ENCODE measurements at places on chromosomes 1 and 21.

DNA sequence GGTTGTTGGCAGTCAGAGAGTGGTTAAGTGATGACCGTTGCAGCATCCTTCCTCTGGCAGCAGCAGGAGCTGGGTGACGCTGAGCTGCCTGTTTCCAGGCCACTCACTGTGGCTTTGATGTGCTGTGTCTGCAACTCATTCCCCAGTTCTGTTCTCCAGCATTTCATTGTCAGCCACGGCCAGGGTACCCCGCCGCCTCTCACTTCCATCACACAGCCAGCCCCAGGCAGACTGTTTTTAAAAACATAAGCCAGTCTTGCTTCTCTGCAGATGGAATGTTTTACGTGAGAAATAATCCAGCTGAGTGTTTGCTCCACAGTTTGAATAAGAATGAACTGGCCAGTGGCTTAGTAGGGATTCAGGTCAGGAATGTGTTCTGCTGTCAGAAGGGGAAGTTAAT, 21.5 kb upstream of the ST6GALNAC3 start:
- DNase-seq: no peak

DNA sequence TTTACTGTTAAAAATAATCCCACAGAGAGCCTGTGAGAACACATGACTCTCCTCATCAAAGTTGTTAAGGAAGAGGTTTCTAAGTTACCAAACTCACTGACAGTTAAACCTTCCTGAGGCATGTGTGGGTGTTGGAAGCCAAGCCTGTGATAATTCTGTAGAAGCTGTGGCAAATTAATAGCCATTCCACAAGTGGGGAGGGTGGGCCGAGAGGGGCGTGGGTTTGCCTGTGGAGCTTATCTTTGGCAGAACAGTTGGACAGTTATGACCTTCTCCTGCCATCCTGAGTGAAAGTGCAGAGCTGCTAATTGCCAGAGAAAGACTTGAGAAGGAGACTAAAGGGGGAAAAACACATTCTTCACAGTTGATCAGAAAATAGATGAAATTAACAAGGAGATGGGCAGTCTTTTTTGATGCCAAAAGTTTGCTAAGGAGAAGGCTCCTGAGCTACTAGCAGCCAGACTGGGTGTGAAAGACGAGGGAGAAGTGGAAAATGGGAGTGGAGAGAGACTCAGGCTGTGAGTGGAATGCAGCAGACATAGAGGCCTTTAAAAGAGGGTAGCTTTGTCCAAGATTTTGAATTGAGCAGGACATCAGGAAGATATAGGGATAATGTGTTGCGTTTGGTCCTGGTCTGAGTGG, 1.6 kb upstream of the PLA2G2C start:
- DNase-seq: no peak

DNA sequence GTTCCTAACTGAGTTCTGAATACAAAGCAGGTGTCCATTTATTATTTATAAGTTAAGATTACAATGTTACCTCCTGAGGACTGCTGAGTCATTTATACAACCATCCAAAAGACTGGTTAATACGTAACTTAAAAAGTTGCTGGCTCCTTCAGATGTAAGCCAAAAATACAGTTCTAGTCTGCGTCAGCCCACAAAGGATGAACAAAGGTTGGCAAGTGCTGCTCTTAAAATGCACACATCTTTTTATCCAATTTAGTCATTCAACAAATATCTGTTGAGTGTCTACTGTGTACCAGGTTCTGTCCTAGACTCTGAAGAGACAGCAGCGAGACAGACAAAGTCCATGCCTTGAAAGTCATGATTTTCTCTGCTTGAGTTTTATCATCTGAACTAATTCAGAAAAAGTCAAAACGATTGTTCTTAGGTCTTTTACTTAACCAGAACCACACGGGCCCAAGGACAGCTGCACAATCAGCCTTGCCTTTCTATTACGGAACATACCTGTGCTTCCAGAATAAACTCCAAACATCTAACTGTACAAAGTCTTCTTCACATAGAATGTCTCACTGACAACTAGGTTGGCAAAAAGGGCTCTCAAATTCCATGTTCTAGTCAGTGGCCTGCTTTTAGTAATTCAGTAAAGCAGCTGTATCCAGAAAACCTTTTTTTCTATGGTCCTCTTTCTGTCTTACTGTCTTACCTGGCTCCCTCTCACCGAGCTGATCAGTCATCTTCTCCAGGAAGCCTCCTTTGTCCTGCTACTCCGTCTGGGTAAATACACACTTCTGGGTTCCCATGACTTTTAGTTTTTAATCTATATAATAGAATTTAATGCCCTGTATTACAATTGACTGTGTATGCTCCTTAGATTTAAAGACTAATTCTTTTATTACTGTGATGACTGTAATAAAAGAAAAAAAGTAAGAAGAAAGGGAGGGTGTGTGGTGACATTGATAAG, 15.5 kb upstream of the CNN3 start:
- no peak for DNase-seq

DNA sequence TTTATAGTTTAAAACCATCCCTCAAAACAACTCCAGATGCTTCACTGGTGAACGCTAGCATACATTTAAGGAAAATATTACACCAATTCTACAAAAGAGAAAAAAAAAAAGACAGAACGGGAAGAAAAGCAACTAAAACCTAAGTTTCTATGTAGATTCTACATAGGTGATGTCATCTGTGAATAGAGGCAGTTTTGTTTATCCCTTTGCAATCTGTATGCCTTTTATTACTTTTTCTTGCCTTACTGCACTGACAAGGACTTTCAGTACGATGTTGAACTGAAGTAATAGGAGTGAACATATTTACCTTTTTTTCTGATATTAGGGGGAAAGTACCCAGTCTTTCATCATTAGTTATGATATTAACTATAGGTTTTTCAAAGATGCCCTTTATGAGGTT, 101.7 kb upstream of the HAO2 start:
- no peak for DNase-seq

DNA sequence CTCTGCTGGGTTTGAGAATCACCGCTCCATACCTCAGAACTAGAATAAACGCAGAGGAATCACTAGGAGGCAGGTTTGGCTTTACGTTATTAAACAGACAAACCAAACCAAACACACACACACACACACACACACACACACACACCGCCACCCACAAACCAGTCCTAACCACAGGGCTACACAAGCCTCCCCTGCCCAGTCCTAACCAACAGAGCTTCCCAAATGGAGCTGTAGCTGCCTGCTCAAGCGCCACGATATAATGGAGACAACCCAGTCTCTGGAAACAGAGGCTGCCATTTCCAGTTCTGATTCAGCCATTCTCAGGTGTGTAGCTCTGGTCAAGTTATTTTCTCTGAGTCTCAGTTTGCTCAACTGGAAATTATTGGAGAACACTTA, 519.1 kb downstream of the SMYD3 start:
- DNase-seq: no peak

DNA sequence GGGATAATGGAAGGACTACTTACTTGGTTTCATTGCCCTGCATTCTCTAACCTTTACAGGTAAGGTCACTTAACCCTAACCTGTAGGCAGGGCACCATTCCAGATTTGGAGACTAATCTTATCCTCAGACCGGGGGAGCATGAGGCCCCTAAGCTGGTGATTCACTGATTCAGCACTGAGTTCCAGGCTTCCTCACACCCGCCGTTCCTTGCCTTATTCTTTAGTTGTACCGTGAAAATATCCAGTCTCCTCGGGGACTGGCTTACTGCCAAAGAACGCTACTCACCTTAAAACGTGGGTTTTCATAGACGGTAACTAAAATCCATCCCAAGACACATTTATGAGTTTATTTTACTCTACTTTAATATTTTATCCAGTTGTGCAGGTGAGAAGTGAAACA, 44.3 kb upstream of the COL24A1 start:
- DNase-seq: no peak

DNA sequence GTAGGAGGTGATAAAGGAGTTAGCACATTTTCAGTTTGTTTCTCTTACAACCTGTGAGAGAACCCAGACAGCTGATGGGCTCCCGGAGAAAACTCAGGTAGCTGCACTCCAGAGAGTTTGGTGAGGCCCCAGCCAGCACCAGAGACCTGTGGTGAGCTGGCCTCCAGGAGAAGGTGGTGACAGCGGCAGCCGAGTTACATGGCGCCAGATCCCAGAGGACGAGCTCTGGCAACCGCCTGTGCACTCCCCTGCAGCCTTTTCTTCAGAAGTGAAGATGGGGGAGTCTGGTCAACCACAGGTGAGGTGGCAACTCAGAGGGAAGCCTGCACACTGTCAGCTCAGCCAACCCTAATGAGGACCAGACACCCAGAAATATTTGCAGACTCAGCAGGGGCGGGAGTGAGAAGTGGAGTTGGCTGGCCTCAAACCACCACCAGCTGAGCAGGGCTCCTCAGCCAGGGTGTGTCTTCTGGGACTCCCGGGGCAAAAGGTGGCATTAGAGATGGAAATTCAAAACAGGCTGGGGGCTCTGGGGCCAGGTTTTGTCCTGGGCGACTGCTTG, 209.7 kb downstream of the SETD4 start:
- no peak for DNase-seq

- DNase-seq: no peak
Measured at GRCh38 chr21:23639721-23640120, 1967.6 kb downstream of the MRPL39 start.

DNA sequence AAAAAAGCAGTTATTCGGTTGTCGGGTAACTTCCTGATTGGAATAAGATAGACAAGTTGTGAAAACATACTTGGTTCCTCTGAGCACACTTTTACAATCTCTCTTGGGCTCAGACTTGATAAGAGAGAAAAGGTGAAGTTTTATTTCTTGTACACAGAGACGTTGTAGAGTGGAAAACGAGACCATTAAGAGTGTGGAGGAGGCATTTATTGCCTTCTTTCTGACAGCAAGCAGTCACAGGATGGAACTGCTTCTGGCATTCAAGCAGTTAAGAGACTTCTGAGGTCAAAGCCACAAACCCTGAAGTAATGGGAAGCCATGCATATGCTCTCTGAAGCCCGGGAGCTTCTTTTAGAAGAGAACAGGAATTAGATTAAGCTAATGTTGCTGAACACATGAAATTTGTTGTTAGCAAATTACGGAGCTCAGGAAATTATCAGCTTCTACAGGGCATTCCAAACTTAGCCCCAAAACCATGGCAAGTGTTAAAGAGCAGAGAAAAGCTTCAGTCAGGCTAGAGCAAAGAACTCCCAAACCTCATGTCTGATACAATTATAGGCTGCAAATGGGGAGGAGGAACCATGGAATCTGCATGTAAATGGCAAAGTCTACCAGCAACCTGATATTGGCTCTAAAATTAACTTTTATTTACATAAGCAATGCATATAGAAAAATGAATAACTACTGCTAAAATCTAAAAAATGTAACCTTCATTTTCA, 26.0 kb downstream of the S1PR1 start:
- peak; percentile 51 for DNase-seq

GRCh38 chr1:150557813-150558212, 8.6 kb downstream of the ADAMTSL4 start:
- no peak for DNase-seq
